ENCODE measurements at places on chromosomes 1 and 21. TPM values are rescaled to one million over a fixed set of nuclear protein-coding genes. Genes with fewer than 3 reads are reported as not detected.

- DNase-seq = peak; percentile 81
- H3K4me1 ChIP-seq = peaks cover 21% of the 10 kb centered on the region
- H3K4me3 ChIP-seq = no peak overlapping the region
These were observed 18.7 kb upstream of the CLDN8 start for GRCh38 chr21:30234643-30235042.

DNA sequence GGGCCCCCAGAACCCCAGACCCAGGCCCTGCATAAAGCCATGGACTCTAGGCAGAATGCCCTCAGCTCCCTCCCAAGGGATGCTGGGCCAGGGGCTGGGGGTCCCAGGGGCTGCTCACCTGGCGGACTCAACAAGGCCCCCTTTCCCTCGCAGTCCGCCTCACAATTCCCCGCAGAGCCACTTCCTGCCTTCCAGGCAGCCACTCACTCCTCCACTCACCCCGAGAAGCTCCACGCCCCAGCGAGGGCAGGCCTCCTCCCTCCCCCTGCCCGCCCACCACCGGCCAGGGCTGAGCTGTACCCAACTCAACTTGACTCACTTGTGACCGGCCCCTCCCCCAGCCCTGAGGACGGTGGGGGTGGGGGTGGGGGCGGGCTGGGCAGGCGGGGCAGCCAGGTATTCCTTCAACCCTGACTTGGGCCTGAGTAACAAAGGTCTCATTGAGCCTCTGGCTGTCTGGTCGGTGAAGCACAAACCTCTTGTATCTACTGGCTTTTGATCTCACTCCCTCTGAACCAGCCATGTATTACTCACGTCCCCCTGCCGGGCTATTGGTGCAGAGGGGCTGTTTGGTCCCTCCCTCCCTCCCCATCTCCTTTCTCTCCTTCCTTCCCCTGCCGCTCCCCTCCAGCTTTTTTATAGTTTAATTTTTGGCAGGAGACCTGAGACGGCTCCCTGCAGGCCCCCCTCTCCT is 5.9 kb downstream of the BLACAT1 start:
- H3K27me3 ChIP-seq = peaks cover 24% of the 10 kb centered on the region
- peak; percentile 97 for DNase-seq
- peak overlapping the region; percentile 93 for H3K27ac ChIP-seq
- no peaks in the 10 kb centered on the region for H3K36me3 ChIP-seq

DNA sequence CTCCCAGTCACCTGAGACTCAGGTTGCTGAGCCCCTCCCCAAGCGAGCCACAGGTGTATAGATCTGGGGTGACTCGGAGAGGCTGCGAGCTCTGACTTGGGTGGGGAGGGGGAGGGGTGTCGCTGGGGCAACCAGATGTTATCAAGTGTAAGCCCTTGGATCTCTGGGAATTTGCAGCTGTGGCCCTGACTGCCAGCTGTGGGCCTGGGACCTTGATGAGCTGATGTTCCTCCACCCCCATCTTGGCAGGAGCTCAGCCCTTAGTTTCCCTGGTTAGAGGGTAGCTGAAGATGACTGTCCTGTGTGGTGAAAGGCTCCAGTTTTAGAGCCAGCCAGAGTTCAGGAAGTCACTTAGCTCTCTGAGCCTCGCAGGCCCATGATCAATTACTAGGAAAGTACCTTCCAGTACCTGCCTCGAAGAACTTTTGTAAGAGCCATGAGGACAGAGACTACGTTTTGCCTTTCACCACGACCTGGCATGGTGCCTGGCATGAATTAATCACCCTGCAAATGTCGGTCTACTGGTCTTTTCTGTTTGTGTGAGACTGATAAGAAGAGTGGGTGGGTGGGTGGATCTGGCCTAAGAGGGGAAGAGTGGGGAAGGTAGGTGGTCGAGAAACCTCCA is 55.8 kb downstream of the YARS1 start:
- peak overlapping the region; percentile 99 for H3K27ac ChIP-seq
- peak; percentile 95 for DNase-seq
- peaks cover 60% of the 10 kb centered on the region for H3K4me1 ChIP-seq
- H3K4me3 ChIP-seq = peak overlapping the region; percentile 64
- no peaks in the 10 kb centered on the region for H3K27me3 ChIP-seq

Gene ZBTB8B
- total RNA-seq = 0.22 TPM

Gene TATDN3
- 8.8 TPM for total RNA-seq

- H3K36me3 ChIP-seq = no peaks in the 10 kb centered on the region
- no peak within 1 kb of the TSS for H3K4me3 ChIP-seq
These were observed at the start of gene DAB1 for GRCh38 chr1:57423656-57424211. TSS of gene DAB1 (minus strand) at chr1:57424060. CDS start at chr1:57291030, 133,030 bp downstream.

- H3K36me3 ChIP-seq = no peaks in the 10 kb centered on the region
- peaks cover 25% of the 10 kb centered on the region for H3K27me3 ChIP-seq
- H3K4me1 ChIP-seq = no peaks in the 10 kb centered on the region
- no peak overlapping the region for H3K27ac ChIP-seq
- DNase-seq = no peak
These were observed 267.2 kb downstream of the ZNF648 start for GRCh38 chr1:181794332-181794731.

DNA sequence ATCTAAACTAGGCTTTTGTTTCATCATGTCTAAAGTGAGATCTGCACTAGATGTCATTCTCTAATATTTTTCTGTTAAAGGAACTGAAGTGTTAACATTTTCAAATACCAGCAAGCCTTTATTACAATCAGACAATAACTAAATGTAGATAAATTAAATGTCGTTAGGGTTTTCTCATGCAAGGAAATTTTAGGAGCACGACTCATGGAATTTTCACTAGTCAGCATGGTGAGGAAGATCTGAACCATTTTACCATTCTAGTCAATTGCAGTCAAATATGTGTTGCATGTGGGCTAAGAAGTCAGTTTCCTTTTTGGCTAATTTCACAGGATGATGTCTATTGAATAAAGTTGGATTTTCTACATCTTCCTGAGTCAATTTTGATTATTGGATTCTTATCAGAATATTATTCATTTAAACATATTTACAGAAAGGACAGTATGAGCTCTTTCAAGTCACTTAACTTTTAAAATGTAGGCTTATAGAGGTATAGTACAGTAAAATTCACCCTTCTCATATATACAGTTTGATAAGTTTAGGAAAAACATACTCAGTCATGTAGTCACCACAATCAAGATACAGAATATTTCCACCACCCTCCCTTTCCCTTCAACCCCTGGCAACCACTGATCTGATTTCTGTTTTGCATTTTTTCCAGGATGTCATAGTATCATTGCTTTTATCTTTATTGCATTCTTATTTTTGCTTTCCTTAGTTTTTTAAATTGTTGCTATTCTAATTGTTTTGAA is 9.2 kb downstream of the GCSAML start:
- no peak for DNase-seq
- H3K4me1 ChIP-seq = no peaks in the 10 kb centered on the region
- H3K36me3 ChIP-seq = no peaks in the 10 kb centered on the region
- peaks cover 43% of the 10 kb centered on the region for H3K27me3 ChIP-seq
- no peak overlapping the region for H3K27ac ChIP-seq
- H3K4me3 ChIP-seq = no peak overlapping the region

DNA sequence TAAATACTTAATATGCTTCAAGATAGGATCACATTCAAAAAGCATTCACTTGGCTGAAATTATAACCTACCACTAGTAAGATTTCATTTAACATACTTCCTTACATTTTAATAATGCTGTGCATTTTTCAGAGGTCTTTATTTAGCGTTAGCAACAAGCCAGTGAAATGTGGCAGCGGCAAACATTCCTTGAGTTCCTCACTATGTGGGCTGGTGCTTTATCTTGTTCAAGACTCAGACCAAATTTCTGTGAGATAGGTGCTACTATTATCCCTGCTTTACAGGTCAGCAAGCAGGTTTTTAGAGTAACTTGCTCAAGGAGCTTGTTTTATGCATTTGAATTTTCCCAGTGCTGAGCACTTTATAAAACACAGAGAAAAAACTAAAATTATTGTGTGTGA is 132.7 kb downstream of the PLPPR4 start:
- no peak for DNase-seq
- no peak overlapping the region for H3K27ac ChIP-seq
- no peak overlapping the region for H3K4me3 ChIP-seq
- H3K27me3 ChIP-seq = no peaks in the 10 kb centered on the region
- H3K36me3 ChIP-seq = no peaks in the 10 kb centered on the region

DNA sequence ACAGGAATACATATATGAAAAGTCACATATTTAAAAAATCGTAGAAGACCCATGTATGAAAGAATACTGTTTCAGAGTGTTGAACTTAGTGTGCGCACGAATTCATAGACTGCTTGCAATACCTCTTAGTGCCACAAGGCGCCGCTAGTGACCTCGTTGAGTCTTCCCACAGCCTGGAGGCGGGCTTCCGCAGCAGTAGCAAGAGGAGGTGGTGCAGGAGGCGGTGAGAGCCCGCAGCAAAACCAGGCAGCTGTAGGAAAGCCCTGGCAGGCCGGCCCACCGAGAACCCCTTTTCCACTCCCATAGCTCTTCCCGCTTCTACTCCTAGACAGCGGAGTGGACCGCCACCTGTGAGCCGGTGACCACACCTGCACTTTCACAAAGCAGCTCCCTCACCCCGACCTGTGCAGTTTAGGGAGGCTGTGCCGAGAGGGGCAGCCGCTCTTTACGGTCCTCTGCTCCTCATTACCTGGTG is 23.5 kb downstream of the MTARC1 start:
- peaks cover 14% of the 10 kb centered on the region for H3K36me3 ChIP-seq
- peak; percentile 83 for DNase-seq
- H3K4me1 ChIP-seq = no peaks in the 10 kb centered on the region
- no peak overlapping the region for H3K27ac ChIP-seq

GRCh38 chr1:59399642-59400041 is 102.7 kb downstream of the FGGY start:
- no peaks in the 10 kb centered on the region for H3K36me3 ChIP-seq
- H3K27ac ChIP-seq = no peak overlapping the region
- DNase-seq = no peak
- no peaks in the 10 kb centered on the region for H3K27me3 ChIP-seq
- H3K4me3 ChIP-seq = no peak overlapping the region
- peaks cover 8% of the 10 kb centered on the region for H3K4me1 ChIP-seq
